Central memory CD4-positive, alpha-beta T cell (primary cell): ENCODE measurements at places on chromosomes 6 and 20.

- DNase-seq: no peak
These were observed 60.9 kb downstream of the GINS1 start for GRCh38 chr20:25468126-25469075.

DNA sequence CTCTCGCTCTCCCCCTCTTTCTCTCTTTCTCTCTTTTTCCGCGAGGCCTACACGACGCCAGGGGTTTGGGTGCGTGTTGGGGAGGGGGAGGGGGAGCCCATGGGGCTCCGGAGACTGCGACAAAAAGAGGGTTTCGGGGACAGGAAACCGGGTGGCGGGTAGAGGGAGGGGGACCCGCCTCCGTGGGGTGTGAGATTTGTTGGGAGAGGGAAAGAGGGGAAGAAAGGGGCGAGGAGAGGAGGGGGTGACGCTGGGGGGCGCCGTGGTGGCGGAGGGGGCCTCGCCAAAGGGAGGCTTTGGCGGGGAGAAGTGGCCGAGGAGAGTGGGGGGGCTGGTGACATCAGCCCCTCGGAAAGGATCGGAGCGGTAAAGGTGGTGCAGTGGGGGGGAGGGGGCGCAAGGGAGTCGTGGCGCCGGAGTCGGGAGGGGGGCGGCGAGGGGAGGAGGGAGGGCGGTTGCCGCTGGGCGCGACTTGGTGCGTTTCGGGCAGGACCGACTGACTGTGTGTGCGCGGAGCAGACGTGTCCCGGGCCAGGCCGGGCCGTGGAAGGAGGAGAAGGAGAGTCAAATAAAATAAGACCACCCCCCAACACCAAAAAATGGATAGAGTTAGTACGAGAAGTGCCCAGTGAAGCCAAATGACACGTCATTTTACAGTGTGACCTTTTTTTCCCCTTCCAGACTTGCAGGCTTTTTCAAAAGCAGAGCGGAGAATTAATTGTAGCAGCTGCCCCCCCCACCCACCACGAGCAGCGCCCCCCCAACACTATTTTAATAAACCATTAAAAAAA, 39.8 kb downstream of the GNAS start:
- peak; percentile 72 for DNase-seq

GRCh38 chr6:24974182-24975171, 38.7 kb upstream of the RIPOR2 start:
- peak; percentile 45 for DNase-seq

DNA sequence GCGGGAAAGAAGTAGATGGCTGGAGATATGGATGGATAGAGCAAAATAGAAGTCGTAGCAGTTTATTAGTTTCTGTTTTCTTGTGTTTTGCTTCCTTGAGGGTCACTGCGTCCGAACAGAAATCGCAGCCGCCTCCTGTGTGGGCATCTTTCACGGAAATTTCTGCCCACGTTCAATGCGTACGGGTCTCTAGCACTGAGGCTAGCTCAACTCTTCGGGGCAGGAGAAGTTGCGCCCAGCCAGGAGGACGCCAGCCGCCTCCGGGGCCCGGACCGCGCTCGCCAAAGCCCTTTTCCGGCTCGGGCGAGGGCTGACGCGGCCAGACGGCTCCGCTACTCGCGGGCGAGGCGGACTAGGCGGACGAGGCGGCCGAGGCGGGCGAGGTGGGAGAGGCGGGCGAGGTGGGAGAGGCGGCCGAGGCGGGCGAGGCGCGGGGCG, 814 bp downstream of the TFAP2B start:
- no peak for DNase-seq

DNA sequence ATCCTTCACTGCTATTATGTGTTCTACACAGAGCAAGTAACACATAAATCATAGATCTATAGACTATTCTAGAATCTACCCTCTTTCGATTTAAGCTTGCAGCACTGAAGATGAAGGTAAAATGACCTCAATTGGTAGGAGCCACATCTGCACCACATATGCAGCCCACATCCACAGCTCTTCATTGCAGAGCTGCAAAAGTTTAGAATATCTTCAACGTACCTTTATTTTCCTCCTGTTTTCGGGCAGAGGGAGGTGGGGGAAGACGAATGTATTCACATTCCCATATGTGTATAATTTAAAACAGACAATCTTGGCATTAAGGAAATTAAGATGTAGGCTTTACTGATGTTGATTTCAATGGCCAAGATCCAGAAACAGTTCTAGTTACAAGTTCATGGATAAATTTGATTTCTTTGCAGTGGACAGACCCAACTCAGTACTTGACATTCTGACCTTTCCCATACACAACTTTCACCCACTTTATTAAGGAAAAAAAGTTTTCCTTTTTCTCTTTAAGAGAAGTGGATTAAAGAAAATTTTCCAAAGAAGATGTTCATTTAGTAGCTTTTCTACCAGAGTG, 14.0 kb downstream of the EPB41L2 start:
- DNase-seq: no peak

GRCh38 chr6:9205645-9206044, 770.3 kb upstream of the SLC35B3 start:
- DNase-seq: no peak

DNA sequence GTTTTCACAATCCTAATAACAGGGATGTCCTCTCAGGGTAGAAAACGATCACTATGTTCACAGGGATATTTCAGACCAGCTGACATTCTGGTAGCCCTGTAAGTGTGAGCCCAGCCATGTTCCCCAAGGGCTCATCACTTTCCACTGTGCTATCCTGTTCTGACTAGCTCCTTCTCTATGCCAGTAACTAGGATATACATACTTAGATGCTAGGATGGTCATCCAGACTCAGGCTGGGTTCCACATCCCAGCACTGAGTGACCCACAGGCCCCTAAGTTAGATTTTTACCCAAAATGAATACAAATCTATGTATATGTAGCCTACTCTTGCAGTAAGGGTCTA, 83.0 kb downstream of the CD164 start:
- DNase-seq: no peak

GRCh38 chr6:142906945-142907470, 38.0 kb downstream of the HIVEP2 start:
- DNase-seq: peak; percentile 39

DNA sequence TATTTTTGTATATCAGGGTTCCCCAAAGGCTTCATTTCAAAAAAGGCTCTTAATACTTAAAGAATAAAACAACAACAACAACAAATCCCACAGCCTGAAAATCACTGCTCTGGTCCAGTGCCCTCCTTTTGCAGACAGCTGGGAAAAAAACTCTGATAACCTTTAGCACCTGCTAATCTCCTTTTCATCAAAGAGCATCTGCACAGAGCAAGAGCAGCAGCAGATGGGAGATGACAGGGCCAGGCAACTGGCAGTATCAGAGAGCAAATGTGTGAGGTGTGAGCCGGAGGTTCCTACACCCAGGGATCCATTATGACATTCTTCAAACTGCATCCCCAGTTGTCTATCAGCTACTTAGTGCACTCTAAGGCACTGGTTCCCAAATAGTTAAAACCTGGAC, 25.7 kb downstream of the TTI1 start:
- DNase-seq: no peak

DNA sequence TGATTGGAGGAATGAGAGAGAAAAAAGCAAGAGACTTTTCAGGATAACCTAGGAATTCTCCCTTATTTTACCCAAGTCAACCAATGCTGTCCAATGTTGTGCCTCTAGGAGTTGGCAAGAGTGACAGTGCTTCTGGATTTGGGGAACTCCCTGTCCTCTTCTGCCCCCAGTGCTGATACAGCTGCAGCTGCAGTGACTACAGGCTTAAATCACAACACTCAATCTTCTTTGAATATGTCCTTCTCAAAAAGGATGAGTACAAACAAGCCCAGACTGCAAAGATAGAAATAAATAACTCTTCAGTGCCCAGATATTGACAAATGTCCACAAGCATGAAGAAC, 141.0 kb upstream of the COL21A1 start:
- DNase-seq: no peak
